ENCODE measurements at places on chromosomes 5 and 9. TPM values are rescaled to one million over a fixed set of nuclear protein-coding genes. Genes with fewer than 3 reads are reported as not detected.

- DNase-seq: no peak
- no peaks in the 10 kb centered on the region for H3K27me3 ChIP-seq
- H3K4me1 ChIP-seq: no peaks in the 10 kb centered on the region
- H3K27ac ChIP-seq: no peak overlapping the region
- H3K36me3 ChIP-seq: no peaks in the 10 kb centered on the region
Observed at GRCh38 chr5:103373597-103374472, 115.3 kb downstream of the MACIR start.

The EIF4E1B gene
- total RNA-seq: not detected

- H3K4me3 ChIP-seq: no peak overlapping the region
- DNase-seq: no peak
- H3K27ac ChIP-seq: no peak overlapping the region
- peaks cover 84% of the 10 kb centered on the region for H3K36me3 ChIP-seq
- H3K4me1 ChIP-seq: no peaks in the 10 kb centered on the region
Observed at GRCh38 chr9:128969491-128969890, 22.0 kb downstream of the NUP188 start.

The SHB gene
- 21.2 TPM for total RNA-seq

DNA sequence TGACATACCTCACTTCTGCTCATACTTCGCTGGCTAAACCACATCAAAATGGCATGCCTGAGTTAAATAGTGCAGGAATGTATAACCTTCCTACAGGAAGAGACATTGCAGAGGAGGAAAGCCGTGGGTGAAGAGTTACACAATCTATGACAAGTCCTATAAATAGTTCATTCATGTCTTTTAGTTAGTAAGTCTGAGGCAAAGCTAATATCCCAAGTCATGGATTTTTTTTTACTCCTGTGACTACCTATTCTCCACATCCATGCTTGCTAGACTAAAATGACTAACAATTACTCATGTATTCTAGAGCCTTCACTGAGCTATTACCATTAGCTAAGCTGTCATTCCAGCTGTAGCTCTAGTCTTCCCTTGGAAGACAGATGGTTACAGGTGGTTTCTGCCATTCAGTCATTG is 391.3 kb downstream of the NR2F1-AS1 start:
- H3K36me3 ChIP-seq: no peaks in the 10 kb centered on the region
- DNase-seq: no peak
- no peak overlapping the region for H3K4me3 ChIP-seq
- no peak overlapping the region for H3K27ac ChIP-seq
- no peaks in the 10 kb centered on the region for H3K27me3 ChIP-seq

- no peak overlapping the region for H3K4me3 ChIP-seq
- no peaks in the 10 kb centered on the region for H3K4me1 ChIP-seq
- H3K27me3 ChIP-seq: no peaks in the 10 kb centered on the region
- no peak for DNase-seq
- no peak overlapping the region for H3K27ac ChIP-seq
Observed at GRCh38 chr5:107331882-107332281, 338.9 kb downstream of the EFNA5 start.

DNA sequence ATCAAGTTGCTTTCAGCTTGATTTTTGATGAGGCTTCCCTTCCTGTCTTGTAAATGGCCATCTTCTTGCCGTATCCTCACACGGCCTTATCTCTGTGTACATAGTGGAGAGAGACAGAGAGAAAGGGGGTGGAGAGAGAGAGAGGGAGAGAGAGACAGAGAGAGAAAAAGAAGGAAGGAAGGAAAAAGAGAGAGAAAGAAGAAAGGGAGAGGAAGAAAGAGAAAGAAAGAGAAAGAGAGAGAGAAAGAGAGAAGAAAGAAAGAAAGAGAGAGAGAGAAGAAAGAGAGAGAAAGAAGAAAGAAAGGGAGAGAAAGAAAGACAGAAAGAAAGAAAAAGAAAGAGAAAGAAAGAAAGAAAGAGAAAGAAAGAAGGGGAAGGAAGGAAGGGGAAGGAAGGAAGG is 46.6 kb downstream of the ITGA1 start:
- H3K27ac ChIP-seq: no peak overlapping the region
- H3K4me3 ChIP-seq: no peak overlapping the region
- no peaks in the 10 kb centered on the region for H3K27me3 ChIP-seq
- no peak for DNase-seq

The ACSL6 gene
- 2.6 TPM for total RNA-seq

- H3K27ac ChIP-seq: peak overlapping the region; percentile 60
- H3K36me3 ChIP-seq: no peaks in the 10 kb centered on the region
- no peak overlapping the region for H3K4me3 ChIP-seq
- peaks cover 16% of the 10 kb centered on the region for H3K4me1 ChIP-seq
Observed at GRCh38 chr5:132365213-132365612, 4.3 kb upstream of the SLC22A5 start.
